Stimulated activated CD8-positive, alpha-beta memory T cell treated with anti-CD3 and anti-CD28 coated beads, Interleukin-4, amount 100 ng/mL, for 4 hours (primary cell): ENCODE measurements at places on chromosomes 7 and 10.

DNA sequence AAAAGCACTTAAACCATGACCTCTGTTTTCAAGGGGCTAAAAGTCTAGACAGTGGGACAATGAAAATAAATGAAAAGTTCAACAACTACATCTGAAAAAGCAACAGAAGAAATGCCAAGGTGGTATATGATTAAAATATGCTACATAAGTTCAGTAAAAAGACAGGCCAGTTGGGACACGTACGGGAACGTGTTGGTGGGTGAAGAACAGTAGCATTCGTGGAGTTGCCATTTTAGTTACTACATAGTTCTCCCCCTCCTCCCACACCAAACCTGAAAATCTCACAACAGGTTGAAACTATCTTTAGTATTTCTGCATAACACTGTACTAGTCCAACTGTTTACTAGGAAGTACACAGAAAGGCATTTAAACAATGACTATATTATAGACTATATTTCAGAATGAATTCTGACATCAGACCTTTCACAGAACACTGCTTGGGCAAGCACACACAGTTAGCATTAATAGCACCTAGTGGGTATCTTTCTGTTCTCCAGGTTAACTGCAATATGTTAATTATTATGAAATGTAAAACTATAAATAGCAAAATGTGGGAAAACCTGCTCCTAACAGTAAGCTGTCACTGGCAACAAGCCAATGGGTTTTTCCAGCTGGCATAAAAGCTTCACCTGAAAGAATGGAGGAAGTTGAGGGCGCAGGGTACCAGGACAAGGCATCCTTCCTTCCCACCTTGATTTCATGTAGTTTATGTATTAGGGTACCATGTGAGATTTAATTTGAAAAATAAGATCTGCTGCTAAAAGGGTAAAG is 135.0 kb downstream of the STRA8 start:
- DNase-seq = no peak

DNA sequence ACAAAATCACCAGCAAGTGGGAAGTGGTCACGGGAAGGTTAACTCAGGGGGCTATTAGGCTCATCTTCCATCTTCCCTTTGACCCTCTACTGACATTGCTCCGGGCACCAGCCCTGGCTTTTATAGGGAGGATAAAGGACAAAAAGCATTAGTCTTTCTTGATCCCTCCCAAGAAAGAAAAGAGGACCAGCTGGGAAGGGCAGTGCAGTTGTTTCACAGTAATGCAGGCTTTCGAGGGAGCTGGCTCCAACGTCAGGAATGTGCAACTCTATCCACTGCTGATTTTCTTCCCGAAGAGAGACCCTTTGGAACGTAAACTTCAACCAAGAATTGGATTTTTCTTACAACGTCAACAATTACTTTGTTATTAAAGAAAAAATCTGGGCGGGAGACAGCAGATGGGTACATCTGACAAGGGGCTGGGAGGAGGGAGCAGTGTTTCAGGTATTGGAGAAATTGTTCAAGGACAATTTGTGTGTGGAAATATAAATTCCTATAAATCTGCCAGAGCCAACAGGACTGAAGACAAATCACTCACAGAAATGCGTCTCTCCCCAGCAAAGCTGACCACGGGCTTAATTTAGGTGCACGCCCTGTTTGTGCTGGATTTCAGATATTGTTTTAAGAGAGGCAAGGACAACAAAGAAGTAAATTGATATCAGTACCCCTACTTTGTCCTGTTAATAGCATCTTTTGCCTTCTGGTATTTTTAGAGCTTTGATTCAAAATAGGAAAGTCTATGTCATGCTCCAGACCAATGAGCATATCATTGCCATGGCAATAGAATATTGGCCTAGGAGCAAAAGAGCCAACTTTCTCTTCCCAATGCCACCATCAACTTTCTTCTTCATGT is 23.4 kb upstream of the ARID5B start:
- no peak for DNase-seq

GRCh38 chr10:13924040-13924725 is 337.4 kb downstream of the PRPF18 start:
- DNase-seq = no peak

DNA sequence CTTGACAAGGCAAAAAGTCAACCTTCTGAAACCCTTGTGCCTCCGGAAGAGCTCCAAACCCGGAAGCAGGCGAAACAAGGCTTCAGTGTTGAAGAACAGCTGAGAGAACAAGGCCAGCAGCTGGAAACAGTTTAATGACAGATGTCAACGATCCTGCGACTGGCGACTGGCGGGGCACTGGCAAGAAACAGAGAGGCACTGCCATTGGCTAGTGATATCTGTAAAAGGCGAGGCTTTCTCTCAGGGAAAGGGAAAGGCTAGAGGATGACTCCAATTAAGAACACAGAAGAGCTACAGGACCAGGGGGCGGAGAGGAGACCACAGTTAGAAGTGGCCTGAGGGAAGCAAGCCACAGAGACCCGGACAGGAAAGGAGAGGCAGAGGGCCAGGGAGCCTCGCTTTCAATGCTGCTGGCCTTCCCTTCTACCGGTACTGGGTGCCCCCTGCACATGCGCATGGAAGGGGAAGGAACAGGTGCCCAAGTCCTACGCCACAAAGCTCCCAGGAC is 19.4 kb downstream of the ITGB1 start:
- no peak for DNase-seq

- DNase-seq = no peak
These were observed 18.4 kb upstream of the BET1 start for GRCh38 chr7:94022550-94022949.

- no peak for DNase-seq
These were observed 1.5 kb downstream of the METTL27 start for GRCh38 chr7:73840715-73841379.

DNA sequence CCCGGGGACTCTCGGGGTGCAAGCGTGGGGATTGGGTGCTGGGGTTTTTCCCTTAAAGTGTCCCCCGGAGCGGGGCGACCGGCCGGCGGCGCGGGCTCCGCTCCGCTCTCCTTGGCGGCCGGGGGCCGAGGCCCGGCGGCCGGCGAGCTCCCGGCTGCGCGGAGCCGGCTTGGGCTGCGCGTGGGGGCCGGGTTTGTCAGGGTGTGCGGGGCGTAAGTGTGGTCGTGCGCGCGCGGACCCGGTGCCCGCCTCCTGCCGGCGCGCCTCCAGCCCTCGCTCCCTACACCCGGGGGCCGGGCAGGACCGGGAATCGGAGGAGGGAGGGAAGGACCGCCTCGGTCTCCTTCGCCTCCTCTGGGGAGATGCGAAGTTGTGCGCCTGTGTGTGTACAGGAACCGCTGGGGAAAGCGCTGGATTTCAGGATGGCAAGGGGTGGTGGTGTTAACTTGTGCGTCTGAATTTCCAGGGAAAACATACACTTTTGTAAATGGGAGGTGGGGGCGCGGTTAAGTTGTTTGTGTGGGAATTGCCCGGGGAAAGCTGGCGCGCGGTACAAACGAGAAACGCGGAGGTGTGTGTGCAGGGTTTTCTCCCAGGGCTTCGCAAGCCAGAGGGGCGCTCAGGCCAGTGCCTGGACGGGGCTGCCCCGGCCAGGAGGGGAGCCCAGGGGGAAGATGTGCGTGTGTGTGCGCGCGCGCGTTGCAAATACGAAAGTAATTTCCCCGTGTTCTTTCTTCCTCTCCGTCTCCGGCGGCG is 737 bp downstream of the ZMIZ1 start:
- DNase-seq = peak; percentile 37

- DNase-seq = peak; percentile 6
These were observed at the start of gene ECHDC3 for GRCh38 chr10:11742009-11742778. ECHDC3 (plus strand) TSS chr10:11742382; CDS start chr10:11742577, 195 bp downstream.

GRCh38 chr10:73529089-73529832 is 33.4 kb upstream of the PPP3CB start:
- peak; percentile 6 for DNase-seq

DNA sequence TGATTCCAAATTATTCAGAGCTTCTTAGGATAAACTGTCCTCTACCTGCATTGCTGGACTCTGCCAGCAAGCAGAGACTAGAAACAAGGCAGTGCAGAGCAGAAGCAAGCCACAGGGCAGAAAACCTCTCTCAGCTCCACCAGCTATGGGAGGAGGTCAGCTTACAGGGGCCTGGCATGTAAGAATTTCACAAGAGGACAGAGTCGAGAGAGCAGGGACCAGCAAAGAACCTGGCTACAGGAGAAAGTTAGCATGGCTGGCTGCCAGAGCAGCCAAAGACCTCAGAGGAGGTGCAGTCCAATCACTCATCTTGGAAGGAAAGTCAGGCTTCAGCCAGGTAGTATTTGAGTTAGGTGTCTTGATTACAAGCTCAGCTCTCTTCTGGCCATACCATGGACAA is 62.9 kb downstream of the ENO4 start:
- DNase-seq = no peak

GRCh38 chr7:127711872-127712271 is 59.9 kb downstream of the SND1 start:
- DNase-seq = no peak

GRCh38 chr10:31660300-31660699 is 268.3 kb downstream of the ARHGAP12 start:
- no peak for DNase-seq
